Stimulated activated CD8-positive, alpha-beta memory T cell treated with anti-CD3 and anti-CD28 coated beads, Interleukin-2, amount 100 ng/mL, for 1 hour (primary cell): ENCODE measurements at places on chromosomes 7 and 10.
A peak's percentile ranks its signal among the peaks of the same experiment; 100 is the strongest.

- no peak for DNase-seq
These were observed 17.0 kb downstream of the STAM start for GRCh38 chr10:17660921-17661320.

DNA sequence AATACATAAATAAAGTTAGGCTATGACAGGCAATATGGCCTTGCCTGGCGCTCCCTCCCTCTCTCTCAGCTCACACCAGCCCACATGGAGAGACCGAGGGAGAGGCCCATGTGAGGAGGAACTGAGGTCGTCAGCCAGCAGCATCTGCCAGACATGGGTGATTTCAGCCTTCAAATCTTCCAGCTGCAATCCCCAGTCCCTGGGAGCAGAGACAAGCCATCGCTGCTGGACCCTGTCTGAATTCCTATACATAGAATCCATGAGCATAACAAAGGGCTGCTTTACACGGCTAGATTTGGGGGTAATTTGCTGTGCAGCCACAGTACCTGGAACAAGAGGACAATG lies 35.6 kb downstream of the ANKRD16 start:
- no peak for DNase-seq

GRCh38 chr7:28078036-28078901 lies 102.3 kb downstream of the JAZF1 start:
- peak; percentile 29 for DNase-seq

DNA sequence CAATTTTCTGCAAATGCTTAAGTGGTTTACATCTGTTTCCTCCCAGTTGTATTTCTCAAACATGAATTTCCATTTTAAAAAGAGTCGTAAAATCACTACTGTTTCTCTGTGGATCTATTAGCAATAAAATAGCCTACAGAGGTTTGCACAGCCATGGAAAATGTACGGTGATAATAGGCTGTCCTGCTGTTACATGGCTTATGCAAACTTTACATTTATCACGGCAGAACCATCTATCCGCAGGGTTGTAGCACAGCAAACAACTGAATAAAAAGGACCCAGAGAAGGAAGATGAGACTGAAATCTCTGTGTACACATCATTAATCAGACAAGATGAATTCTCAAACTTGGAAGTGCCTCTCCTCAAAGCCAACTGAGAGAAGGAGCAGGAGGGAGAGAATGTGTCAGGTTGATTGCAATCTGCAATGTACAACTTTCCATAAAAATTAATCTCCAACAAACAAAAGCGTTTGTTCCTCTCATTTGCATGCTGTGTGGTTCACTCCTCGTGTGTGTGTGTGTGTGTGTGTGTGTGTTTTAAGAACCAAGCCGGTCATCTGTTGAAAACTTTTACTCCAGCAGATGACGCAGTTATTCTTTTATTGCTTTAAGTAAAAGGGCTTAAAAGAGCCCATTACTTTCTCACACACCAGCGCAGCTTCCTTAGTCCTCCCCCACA lies 279.3 kb downstream of the SKAP2 start:
- no peak for DNase-seq

- DNase-seq, result no peak
These were observed 15.7 kb upstream of the RELN start for GRCh38 chr7:104005197-104005596.

GRCh38 chr10:110498087-110498981 lies 627 bp downstream of the DUSP5 start:
- DNase-seq, result no peak

DNA sequence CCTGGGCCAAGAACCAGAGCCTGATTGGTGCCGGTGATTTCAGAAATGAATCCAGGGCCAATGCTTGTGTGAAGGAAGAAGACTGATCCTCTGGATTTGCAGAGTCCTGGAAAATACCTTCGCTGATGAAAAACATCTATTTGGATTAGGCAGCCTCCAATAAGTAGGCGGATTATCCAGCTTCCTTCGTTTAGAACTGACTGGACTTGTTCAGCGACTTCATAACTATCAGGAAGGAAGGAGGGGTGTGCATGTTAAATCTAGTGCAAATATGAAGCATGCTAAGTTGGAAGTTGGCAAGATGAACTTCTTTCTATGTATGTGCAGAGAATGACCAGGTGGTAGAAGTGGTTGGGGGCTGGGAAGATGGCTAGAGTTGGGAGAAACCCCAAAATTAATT lies 41.0 kb downstream of the NKX2-3 start:
- no peak for DNase-seq

- DNase-seq, result no peak
These were observed 470.4 kb upstream of the IGFBP3 start for GRCh38 chr7:46391231-46392201.

- no peak for DNase-seq
These were observed 55.9 kb upstream of the NFE2L3 start for GRCh38 chr7:26096136-26096535.

- no peak for DNase-seq
These were observed 83.0 kb upstream of the SEC61G start for GRCh38 chr7:54841772-54842697.

GRCh38 chr7:128869944-128870285 lies 7.3 kb downstream of the ATP6V1F start:
- DNase-seq, result no peak

DNA sequence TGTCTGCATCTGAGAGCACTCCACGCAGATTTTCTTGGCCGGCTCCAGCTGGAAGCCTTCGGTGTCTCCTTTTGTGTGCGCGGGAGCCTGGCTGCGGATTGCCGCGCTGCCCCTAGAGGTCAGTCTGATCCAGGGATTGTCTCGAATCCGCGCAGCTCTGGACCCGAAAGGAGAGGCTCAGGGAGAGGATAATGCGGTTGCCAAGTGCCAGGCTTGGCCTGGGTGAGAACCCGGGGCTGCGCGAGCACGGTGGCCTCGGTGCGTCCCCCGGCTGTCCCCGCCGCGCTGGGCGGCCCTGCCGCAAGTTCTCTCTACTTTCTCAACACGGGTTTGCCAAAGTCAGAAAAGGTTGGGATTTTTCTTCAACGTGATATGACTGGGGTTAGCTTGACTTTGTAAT lies 140.9 kb downstream of the ADCYAP1R1 start:
- DNase-seq, result no peak

- DNase-seq, result no peak
These were observed 47.3 kb downstream of the ARHGAP22 start for GRCh38 chr10:48557511-48558123.

- no peak for DNase-seq
These were observed at the start of gene ADAMTS14 for GRCh38 chr10:70672165-70673042. ADAMTS14 (plus strand) TSS chr10:70672506; CDS start chr10:70672803, 297 bp downstream.

GRCh38 chr7:142185801-142186200 lies 72.1 kb downstream of the PRSS58 start:
- no peak for DNase-seq

GRCh38 chr7:83749495-83749894 lies 100.6 kb upstream of the SEMA3E start:
- DNase-seq, result no peak

GRCh38 chr10:50788951-50789945 lies 49.5 kb downstream of the ASAH2B start:
- DNase-seq, result no peak

GRCh38 chr10:4372601-4373000 lies 453.4 kb upstream of the AKR1E2 start:
- no peak for DNase-seq

DNA sequence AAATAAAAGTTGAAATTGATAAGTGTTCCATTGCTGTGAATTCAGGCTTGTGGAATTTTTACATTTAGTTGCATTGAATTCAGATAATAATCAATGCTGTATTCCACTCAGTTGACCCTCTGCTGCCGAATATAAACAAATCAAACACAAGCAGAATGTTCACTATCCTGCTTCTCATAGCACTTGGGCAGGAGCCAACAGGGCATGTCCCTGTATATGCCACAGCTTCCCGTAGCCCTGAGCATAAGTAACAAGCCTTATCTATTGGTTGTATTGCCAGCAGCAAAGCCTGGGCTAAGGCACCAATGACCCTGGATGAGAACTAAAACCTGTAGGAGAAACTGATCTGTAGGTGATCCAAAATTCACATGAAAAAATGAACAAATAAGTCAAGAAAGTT lies 145.9 kb downstream of the ARHGAP12 start:
- no peak for DNase-seq

GRCh38 chr7:8035647-8036518 lies 67.3 kb downstream of the GLCCI1 start:
- DNase-seq, result no peak

- no peak for DNase-seq
These were observed 580.4 kb downstream of the MAGI2 start for GRCh38 chr7:78873117-78873516.

- no peak for DNase-seq
These were observed 109.6 kb downstream of the MYL10 start for GRCh38 chr7:101519324-101520023.

DNA sequence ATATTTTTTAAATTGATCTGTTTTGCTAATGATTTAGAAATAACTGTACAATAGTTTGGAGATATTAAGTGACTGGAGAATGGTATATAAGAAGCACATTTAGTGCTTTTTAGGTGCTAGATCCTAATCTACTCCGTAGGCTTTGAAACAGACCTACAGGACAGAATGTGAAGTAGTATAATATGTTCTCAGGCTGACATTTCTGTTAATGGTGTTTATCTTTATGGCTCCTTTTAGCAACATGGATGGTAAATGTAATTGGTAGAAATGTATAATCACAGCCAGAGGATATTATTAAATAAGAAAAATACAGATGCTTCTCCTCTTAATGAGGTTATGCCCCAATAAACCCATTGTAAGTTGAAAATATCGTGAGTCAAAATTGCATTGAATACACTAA lies 30.6 kb upstream of the CCDC7 start:
- DNase-seq, result no peak

GRCh38 chr10:67695555-67695954 lies 440 bp downstream of the CTNNA3 start:
- DNase-seq, result no peak

DNA sequence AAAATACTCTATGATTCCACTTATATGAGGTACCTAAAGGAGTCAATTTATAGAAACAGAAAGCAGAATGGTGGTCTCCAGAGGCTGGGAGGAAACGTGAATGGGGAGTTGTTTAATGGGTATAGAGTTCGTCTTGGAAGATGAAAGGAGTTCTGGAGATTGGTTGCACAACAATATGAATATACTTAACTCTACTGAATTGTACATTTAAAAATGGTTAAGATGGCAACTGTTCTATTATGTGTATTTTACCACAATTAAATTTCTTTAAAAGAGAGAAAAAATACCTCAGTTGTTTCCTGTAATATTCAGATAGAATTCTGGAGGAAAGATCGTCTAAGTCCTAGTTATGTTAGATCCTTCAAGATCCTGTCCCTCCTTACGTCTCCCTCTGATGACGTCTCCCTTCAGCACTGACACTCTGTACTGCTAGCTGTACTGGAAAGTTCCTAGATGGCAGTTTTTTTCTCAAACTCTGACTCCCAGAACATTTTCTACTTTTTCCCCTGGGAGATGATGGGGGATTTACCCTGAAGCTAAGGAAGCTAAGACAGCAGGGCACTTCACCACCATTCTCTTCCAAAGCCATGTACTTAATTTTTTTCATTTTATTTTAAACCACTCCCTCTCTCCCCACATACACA lies 53.2 kb upstream of the CAV2 start:
- DNase-seq, result no peak

GRCh38 chr7:8585591-8585990 lies 152.2 kb downstream of the NXPH1 start:
- no peak for DNase-seq

GRCh38 chr7:100837099-100837836 lies 9.9 kb upstream of the EPHB4 start:
- peak; percentile 50 for DNase-seq

GRCh38 chr10:15531927-15532722 lies 161.0 kb upstream of the FAM171A1 start:
- DNase-seq, result no peak

- DNase-seq, result no peak
These were observed 16.1 kb downstream of the CALML3 start for GRCh38 chr10:5540891-5541290.

GRCh38 chr7:55374213-55374612 lies 9.1 kb downstream of the LANCL2 start:
- DNase-seq, result no peak

DNA sequence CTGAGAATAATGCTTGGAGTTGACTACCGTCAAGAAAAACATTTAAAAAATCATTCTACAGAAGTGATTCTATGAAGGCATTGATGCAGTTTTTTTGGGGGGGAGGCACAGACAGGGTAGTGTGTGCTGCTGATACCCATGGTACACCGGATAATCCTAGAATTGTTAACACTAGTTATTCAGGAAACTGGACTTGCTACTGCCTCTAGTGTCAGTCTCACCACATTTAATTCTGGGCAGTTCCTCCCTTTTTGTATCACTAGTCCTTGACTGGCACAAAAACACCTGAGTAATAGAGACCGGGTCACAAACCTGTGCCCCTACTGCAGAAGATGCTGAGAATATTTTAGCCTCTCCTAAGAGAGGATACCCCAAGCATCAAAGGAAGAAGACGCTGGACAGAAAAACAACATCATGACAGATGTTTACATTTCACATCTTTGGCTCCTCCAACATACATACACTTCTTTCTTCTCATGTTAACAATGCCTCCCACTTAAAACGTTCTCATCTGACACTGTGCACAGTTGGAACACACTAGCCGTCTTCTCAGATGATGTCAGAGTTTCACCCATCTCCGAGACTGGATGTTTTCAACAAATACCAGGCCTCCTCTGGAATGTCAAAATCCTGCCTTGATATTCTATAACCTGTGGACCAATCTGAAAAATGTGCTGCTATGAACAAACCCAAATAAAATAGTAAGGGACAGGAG lies 13.1 kb upstream of the TCAF1 start:
- DNase-seq, result no peak
